Myocyte (in vitro differentiated cells): ENCODE measurements at places on chromosomes 2 and 18.

DNA sequence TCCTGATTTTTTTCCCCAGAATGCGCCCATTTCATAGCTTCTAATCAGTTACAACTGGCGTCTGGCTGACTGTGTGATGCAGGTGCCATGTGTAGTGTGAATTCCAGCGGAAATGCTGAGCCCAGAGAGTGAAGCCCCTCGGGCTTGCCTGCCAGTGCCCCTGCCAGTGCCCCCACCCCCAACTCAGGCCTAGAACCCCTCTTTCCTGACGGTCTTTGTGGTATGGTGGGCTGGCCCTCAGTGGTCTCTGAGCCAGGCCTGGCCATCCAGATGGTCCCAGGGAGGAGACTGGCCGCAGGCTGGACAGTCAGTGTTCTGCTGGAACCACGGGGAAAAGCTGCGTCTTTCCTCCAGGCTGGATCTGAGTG lies 3.1 kb downstream of the RAMP1 start:
- no peak for DNase-seq

- DNase-seq = no peak
Observed at GRCh38 chr18:59196161-59196725, 23.7 kb upstream of the GRP start.

DNA sequence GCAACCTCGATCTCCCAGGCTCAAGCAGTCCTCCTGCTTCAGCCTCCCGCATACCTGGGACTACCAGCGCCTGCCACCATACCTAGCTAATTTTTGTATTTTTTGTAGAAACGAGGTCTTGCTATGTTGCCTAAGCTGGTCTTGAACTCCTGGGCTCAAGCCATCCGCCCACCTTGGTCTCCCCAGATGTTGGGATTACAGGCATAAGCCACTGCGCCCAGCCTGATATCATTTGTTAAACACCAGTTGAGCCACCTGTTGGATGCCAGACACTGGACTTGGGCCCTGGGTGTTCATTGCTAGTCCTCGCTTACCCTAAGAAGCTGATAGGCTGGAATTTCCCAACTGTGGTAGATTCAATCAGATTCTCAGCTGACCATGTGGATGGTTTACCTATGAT lies 79.8 kb downstream of the ITGB1BP1 start:
- no peak for DNase-seq

GRCh38 chr2:67996772-67997527 lies 65.9 kb downstream of the C1D start:
- DNase-seq = no peak

- peak; percentile 100 for DNase-seq
Observed at GRCh38 chr2:172285010-172285621, 142.3 kb upstream of the ITGA6 start.

DNA sequence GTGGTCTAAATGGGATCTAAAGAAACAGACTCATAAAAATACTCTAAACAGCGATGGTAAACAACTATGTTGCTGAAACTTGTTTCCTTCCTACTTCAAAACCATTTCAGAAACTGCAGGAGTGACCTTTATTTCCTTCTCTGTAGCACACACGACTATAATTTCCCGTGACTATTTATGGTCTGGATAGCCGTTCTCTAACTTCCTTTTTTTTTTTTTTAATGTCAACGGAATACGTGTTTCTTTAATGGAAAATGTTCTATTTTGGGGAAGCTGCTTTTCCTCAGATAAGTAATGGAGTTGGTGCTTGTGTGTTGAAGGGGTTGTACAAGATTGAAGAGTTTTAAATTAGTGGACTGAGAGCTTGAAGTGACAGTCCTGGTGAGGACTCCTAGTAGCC lies 224.1 kb downstream of the PHLPP1 start:
- no peak for DNase-seq

DNA sequence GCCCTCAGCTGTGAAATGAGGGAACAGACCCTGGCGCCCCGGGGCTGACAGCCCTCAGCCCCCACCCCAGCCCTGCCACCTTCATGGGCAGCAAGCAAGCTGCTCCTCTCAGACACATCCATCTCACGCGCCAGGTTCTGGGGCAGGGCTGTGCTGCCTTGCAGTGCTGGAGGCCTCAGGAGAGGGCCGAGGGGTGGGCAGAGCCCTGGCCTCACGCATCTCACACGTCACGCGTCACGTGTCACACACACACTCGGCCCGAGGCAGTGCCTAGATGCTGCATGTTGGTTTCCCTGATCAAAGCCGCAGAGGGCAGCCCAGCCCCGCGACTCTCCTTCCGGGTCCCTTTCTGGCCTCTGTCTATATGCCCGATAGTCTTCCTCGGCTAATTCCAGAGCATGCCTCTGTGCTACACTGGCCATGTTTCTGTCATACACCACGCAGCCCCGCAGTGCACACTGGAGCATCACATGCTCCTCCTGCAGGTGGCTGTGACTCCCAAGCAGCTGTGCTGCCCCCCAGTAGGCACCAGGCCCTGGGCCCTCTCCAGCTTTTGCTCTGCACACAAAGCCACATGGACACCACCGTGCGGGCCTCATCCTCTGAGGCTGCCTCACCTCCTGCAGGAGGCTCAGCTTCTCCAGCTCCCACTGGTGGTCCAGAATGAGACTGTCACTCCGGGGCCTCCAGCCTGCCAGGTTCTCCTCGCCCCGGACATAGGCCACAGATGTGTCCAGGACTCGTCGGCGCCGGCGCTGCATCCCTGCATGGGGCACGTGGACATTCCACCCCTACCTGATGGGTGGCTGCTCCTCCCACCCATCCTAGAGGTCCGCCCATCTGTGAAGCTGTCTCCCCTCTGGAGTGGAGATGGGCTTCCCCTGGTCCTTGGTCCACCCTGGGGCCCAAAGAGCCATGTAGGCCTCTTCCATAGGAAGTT lies 31.4 kb downstream of the AQP12A start:
- DNase-seq = no peak

DNA sequence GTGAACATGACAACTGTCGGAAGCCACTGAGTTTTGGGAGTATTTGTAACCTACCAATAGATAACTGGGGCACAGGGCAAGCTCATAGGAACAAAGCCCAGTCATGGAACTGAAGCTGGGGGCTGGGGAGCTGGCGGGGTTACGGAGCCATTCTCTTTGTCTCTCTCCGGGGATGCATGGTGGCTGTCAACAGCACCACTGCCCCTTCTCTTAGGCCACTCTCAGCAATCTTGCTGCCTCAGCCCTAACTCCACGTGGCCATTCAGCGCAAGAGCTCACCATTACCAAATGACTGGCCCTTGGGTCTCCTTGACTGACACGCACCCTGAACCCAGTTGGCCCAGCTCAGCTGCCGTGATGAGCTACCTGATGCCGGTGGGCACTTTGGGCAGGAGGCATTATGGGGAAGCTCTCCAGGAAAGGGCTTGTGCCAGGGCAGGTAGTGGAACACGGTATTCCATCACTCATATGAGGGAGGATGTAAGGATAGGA lies 33.6 kb upstream of the ODC1 start:
- no peak for DNase-seq

DNA sequence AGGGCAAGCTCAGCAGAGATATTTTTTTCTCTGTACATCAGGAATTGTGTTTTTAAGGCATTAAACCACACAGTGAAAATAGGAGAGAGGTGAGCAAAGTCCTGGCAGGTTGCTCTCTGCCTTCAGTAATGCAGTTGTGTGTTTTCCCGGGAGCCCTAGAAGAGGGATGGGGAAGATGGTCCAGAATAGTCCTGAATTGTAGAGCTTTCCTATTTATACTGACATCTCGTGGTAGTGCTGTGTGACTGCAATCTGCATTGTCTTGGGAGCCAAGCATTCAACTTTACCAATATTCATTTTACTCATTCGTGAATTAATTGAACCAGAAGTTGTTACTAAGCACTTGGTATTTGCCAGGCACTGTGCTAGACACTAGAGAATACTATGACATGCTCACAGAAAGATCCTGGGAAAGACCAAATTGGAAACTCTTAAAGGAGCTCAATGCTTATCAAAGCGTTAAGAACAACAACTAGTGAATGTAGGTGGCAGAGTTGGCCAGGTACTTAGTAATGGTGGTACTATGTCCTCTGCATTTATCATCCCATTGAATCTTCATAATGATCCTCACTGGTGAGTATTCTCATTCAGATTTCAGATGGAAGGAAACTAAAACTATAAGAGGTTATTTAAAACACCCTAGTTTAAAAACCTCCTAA lies 214.6 kb downstream of the TRIB2 start:
- DNase-seq = peak; percentile 55

GRCh38 chr2:180829836-180830235 lies 150.6 kb upstream of the UBE2E3 start:
- DNase-seq = no peak

DNA sequence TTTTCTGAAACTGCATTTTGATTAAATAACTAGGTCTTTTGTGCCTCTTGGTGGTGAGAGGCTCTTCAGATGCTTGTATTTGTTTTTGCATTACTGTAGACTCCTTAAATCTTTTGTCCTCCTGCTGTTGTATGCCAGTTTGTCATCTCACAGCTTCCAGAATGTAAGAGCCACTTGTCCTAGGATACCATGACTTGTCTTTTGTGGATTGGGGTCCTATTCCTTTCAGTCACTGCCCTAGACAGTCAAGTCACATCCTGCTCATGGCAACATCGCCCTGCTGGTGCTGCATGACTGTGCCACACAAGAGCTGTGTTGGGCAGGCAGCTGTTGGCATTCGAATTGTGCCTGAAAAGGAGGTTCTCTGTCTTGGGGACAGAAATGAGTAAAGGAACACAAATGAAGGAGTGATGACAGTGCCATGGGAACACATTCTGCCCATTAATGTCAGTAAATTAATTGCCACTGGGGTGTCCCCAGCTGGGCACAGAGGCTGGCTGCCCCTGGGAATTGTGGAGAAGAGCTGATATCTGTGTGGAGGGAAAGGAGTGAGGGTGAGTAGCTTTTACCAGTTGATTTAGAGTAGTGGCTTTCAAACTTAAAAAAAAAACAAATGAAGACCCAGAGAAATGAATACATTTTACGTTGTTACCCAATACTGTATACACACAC lies 140.3 kb downstream of the ARL6IP6 start:
- DNase-seq = no peak

DNA sequence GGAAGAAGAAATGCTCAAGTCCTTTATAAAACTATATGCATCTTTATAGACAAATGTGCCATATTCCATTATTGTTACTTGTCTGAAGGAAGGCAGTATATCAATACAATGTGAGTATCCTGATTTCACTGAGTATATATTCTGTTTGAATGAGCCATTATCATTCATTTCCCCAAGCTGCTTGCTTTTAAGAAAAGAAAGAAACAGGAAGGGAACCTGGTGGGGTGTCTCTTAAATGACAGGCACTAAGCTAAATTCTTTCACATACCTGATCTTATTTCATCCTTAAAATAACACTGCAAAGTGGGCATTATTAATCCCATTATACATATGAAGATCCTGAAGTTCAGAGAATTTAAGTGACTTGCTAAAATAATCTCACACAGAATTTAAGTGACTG lies 307.9 kb downstream of the SLC8A1 start:
- no peak for DNase-seq

DNA sequence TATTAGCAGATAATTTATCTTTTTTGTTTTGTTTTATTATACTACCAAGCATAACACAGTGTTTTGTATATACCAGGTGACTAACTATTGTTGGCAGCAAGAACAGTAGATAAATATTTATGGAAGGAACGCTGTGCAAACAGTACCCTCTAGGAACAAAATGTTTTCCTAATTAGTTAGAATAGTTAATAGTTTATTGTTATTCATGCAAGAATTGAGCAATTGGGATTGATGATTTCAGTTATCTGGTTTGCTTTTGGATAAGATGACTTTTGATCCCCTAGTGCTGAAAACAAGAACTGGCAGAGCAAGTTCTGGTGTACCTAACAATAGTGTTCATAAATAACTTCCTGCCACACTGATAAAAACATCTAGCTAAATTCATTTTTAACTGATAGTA lies 323.3 kb downstream of the TGIF1 start:
- no peak for DNase-seq

- no peak for DNase-seq
Observed at GRCh38 chr2:37201208-37201607, 4.9 kb downstream of the CEBPZOS start.

GRCh38 chr2:150639383-150639782 lies 151.9 kb upstream of the RND3 start:
- DNase-seq = no peak

GRCh38 chr2:214713080-214713830 lies 96.2 kb downstream of the BARD1 start:
- no peak for DNase-seq

DNA sequence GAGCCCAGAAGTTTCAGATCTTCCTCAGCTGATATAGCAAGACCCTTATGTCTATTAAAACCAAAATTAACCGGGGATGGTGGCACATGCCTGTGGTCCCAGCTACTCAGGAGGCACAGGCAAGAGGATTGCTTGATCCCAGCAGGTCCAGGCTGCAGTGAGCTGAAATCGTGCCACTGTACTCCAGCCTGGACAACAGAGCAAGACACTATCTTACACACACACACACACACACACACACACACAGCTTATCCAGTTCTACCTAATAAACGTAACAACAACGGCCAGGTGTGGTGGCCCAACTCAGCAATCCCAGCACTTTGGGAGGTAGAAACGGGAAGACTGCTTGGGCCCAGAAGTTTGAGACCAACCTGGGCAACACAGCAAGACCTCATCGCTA lies 7.5 kb downstream of the LPIN2 start:
- no peak for DNase-seq

- DNase-seq = peak; percentile 18
Observed at GRCh38 chr2:26284132-26284531, 39.4 kb downstream of the HADHB start.

DNA sequence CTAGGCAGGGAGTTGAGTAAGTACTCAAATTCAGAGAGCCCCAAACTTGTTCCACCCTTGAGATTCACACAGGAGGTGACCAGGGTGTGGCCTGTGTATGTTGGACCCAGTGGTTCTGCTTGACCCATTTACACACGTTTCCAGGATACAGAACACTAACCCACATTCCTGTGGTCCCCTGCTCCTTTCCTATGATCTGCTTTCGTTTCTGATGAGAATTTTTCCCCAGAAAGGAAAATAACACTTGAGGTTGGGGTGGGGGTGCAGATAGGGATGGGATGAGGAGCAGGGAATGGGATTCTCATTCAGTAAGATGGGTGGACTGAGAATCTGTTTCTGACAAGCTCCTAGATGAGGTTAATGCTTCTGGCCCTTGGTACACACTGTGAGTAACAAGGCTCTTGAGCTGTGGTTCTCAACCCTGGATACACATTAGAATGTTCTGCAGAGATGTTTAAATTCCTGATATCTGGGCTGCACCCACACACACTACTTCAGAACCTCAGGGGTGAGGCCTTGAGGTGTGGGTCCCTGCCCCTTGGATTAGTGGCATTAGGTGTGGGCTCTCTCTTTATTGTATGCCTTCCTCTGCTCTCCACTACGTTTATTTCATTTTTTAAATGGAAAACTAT lies 58.4 kb downstream of the TPGS2 start:
- no peak for DNase-seq

GRCh38 chr2:94869552-94870439 lies 1.4 kb upstream of the TEKT4 start:
- no peak for DNase-seq

DNA sequence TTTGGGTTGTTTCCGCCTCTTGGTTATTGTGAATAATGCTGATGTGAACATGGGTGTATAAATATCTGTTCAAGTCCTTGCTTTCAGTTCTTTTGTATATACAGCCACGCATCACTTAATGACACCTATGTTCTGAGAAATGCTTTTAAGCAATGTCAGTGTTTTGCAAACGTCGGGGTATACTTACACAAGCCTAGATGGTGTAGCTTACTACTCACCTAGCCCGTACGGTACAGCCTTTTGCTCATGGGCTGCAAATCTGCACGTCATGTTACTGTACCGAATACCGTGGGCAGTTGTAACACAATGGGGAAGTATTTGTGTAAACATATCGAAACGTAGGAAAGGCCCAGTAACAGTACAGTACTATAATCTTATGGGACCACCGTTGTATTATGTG lies 12.4 kb downstream of the RALB start:
- DNase-seq = no peak

- no peak for DNase-seq
Observed at GRCh38 chr2:28287256-28287915, 105.3 kb upstream of the FOSL2 start.
